MG63 (cell line): ENCODE measurements at places on chromosomes 7 and 10.

GRCh38 chr10:15485027-15485426, 113.9 kb upstream of the FAM171A1 start:
- DNase-seq, result no peak

- DNase-seq, result peak; percentile 72
Measured at GRCh38 chr7:137081321-137082093, 213.1 kb downstream of the CHRM2 start.

GRCh38 chr7:23235813-23236221, 10.8 kb upstream of the GPNMB start:
- peak; percentile 72 for DNase-seq

GRCh38 chr10:12681252-12681651, 320.3 kb downstream of the CCDC3 start:
- no peak for DNase-seq

DNA sequence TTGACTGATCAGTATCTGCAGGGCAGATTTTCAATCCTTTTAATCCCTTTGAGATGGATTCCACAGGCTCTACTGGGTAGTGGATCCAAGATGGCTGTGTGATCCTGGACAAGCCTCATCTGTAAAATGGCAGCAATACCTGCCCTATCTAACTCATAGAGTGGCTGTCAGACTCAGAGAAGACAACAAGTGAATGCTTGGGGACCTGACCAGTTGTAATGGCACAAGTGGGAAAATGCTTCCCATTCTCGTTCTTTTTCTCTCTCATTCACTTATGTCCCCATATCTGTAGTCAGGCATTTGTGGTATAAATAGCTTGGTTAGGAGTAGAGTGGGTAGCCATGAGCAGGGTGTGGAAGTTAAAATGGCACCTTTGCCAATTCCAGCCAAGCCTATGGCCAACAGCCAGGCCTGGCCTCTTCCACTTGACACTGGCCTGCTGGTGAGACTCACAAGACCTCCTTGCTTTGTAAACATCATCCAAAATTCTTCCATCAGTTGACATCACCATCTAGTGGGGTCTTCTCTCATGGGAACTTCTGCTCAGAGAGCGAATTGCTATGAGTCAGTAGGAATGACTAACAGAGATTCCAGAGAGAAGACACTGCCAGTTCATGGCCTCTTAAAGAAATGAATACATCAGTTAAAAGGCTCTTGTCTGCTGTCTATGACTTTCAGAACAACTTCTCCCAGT, 150.1 kb downstream of the PLPP4 start:
- no peak for DNase-seq

- peak; percentile 61 for DNase-seq
Measured at GRCh38 chr7:157784041-157784835, 447.4 kb downstream of the DNAJB6 start.

GRCh38 chr10:120945801-120946302, 94.7 kb downstream of the WDR11 start:
- peak; percentile 3 for DNase-seq

GRCh38 chr7:75689246-75690099, 49.3 kb downstream of the HIP1 start:
- no peak for DNase-seq
